ENCODE measurements at places on chromosomes 12 and 14.

- no peak for DNase-seq
Observed at GRCh38 chr12:83461336-83461935, 774.7 kb downstream of the TMTC2 start.

DNA sequence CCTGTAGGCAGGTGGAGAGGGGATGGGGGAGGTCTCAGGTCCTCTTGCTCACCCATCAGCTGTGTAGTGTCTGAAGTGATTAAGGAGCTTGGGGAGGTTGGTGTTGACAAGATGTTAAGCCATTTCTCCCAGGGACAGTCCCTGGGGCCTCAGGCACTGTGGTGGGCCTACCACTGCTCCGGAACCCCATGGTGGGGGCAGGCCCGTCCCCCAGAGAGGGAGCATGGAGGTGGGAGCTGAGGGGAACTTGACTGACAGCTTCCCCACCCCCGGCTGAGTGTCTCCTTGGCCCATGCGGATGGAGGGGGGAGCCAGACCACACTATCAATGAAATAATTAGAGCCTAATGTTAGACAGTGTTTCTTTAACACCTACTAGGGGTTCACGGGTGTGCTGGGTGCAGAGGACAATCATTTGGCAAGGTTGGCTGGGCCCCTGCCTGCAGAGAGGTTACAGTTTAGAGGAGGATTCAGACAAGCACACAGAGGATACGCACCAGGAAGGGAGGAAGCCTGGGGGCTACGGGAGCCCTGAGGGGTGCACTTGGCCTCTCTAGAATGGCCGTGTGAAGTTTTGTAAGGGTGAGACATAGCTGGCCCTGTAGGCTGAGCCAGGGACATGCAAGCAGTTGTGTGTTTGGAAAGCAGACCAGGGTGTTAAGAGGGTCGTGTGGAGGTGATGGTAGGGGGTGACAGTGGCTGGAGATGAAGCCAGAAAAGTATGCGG, 19.3 kb upstream of the KRT80 start:
- DNase-seq = no peak

DNA sequence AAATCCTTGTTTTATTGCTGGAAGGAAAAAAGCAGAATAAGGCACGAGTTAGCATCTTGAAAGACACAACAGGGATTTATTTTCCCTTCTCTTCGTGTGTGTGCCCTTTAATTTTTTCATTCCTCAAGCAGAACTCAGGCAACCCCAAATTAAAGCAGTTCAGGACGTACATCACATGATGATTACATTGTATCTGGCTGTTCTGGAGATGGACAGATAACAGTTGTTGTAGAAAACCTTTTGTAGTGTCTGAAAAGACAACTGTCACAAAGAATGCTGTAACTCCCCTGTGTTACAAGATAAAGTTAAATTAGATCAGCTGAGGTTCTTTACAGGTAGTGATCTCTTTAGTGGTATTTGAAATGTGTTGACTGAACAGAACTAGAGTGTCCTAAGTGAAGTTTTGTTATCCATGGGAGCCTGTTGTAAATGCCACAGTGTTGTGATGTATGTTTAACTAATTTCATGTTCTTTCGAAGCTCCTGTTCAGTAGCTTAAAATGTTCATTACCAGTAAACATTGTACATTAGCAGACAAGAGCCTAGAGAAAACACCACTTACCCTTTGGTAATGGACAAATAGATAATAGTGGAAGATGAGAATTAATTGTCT, 58.5 kb downstream of the TMTC2 start:
- no peak for DNase-seq

DNA sequence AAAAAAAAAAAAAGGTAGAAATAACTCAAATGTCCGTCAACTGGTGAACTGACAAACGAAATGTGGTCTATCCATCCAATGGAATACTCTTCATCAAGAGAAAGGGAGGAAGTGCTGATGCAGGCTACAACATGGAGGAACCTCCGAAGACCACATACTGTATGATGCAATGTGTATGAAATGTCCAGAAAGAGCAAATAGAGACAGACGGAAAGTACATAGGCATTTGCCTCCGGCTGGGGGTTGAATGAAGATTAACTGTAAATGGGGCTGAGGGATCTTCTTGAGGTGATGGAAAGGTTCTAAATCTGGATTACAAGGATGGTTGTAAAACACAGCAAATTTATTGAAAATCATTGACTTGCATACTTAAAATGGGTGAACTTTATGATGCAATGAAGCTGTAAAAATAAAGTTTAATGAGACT, 35.4 kb downstream of the DLK1 start:
- no peak for DNase-seq

- no peak for DNase-seq
Observed at GRCh38 chr12:79732638-79733037, 41.9 kb upstream of the PAWR start.

- DNase-seq = no peak
Observed at GRCh38 chr14:45786266-45786665, 533.3 kb upstream of the MIS18BP1 start.

DNA sequence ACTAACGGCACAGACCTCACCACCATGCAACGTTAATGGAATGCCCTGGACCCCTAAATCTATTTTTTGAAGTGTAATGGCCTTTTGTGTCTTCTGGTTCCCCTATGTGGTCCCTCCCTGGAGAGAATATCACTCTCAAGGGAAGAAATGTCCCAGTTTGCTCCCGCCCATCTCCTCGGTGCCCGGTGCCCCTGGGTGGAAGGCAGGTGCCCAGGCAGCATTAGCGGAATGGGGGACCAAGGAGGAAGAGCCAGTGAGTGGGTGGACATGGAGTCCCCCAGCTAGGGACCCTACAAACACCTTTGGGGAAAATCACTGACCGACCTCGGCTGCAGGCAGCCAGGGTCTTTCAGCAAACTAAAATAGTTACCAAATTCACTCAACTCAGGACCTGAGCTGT, 212.1 kb upstream of the RTL1 start:
- no peak for DNase-seq

DNA sequence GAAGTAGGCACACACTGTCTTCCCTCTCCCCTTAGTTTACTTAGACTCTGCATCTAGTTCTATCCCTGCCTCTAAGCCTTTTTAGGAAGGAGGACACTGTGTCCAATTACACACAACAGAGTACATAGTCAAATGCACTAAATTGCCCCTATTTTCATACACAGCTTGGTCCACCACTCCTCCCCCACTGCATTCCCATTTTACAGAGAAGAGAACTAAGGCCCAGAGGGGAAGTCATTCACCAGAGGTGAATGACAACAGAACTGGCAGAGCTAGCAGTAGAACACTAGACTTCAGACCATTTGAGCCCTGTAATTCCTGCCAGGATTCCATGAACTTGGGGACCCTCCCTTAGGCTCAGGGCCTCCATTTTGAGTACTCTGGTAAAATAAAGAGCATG, 1.1 kb upstream of the JPH4 start:
- no peak for DNase-seq

GRCh38 chr12:78321696-78322095, 491.0 kb downstream of the NAV3 start:
- DNase-seq = no peak

GRCh38 chr12:98696036-98696646, 51.1 kb downstream of the APAF1 start:
- no peak for DNase-seq

GRCh38 chr12:23843958-23844357, 105.5 kb downstream of the SOX5 start:
- no peak for DNase-seq

- DNase-seq = no peak
Observed at GRCh38 chr12:53937596-53938325, 870 bp upstream of the HOXC13 start.

- DNase-seq = no peak
Observed at GRCh38 chr12:92393504-92393903, 247.9 kb upstream of the BTG1 start.

All from CD4-positive, alpha-beta memory T cell (primary cell).